ENCODE measurements at places on chromosomes 1 and 21. TPM values are rescaled to one million over a fixed set of nuclear protein-coding genes. Genes with fewer than 3 reads are reported as not detected.

Gene FAM177B
- 2.3 TPM for total RNA-seq

Gene NPHP4
- total RNA-seq = 49.4 TPM

Gene OR2G6
- not detected for total RNA-seq

Gene GJA8
- total RNA-seq = 5.1 TPM

Gene RNPC3
- 62.0 TPM for total RNA-seq

Gene RNF223
- 0.31 TPM for total RNA-seq

Gene KRTAP11-1
- total RNA-seq = 2.8 TPM

Gene COP1
- total RNA-seq = 92.9 TPM

Gene TRIM58
- total RNA-seq = 5.7 TPM

Gene MRPS6
- 102 TPM for total RNA-seq

Gene ASB17
- total RNA-seq = 16.7 TPM

Gene PAQR6
- 8.0 TPM for total RNA-seq

Gene MATN1
- total RNA-seq = 0.62 TPM

Gene DMRTA2
- 3.5 TPM for total RNA-seq

Gene TFF3
- total RNA-seq = 12.9 TPM

Gene CR1L
- not detected for total RNA-seq

Gene LRRC8B
- 20.5 TPM for total RNA-seq

Gene EFCAB7
- 15.6 TPM for total RNA-seq

Gene NEK2
- total RNA-seq = 40.0 TPM

Gene SPRR4
- 8.4 TPM for total RNA-seq

Gene SPATA21
- 2.7 TPM for total RNA-seq

Gene PDC
- 0.37 TPM for total RNA-seq

Gene FCER1G
- total RNA-seq = 13.3 TPM

Gene LHX8
- total RNA-seq = 1.4 TPM

Gene MX2
- 10.1 TPM for total RNA-seq

Gene NFIA
- 78.9 TPM for total RNA-seq

Gene S100A1
- total RNA-seq = 24.0 TPM

Gene NT5C1A
- total RNA-seq = 3.2 TPM

Gene ZFP69
- 9.3 TPM for total RNA-seq

Gene RBM34
- 62.3 TPM for total RNA-seq

Gene TSPEAR
- 0.62 TPM for total RNA-seq

Gene RYR2
- total RNA-seq = 9.1 TPM

Gene FAM151A
- total RNA-seq = 0.94 TPM

Gene PRAMEF4
- not detected for total RNA-seq

Gene PLEKHN1
- total RNA-seq = 0.47 TPM

Gene PLPP3
- 41.5 TPM for total RNA-seq

Gene PRDM15
- total RNA-seq = 18.8 TPM

Gene KRTAP13-2
- total RNA-seq = not detected

Gene NCMAP
- 1.1 TPM for total RNA-seq

Measured in testis (tissue), 5 donors.